GM03348 (cell line): ENCODE measurements at places on chromosomes 3 and 15.

DNA sequence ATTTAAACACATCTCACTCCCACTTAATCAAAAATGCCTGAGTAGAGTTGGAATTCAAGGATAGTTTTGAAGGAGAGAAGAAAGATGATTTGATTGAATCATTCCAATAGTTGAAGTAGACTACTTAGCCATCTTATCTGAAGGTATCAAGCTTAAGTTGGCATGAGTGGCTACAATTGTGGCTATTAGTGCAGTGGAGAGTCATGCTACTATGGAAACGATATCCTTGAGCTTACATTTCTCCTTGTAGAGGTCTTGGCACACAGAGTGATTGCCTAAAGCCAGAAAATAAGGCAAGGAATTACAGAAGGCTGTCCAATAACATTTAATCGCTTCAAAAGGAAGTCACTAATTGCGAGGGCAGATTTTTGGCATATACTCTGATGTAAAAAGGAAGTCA, 1022.7 kb downstream of the IGSF11 start:
- DNase-seq, result no peak

- DNase-seq, result no peak
Observed at GRCh38 chr15:44261007-44261706, 27.4 kb upstream of the GOLM2 start.

DNA sequence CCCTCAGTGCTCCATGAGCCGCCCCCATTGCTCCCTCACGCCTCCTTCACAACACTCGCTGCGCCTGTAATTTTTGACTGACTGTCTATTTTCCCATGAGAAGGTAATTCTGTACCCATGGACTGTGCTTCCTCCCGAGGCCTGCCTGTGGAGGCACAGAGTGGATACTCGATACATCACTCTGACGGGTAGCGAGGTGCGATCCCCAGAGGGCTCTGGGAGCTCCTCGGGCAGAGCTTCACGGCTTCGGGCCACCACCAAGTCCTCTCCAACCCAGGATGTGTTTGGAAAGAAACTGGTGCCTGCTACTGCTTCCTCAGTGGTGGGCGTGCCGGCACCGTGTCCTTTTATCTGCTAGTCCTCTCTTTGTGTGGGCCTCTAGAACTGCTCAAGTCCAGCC, 108.6 kb upstream of the DLG1 start:
- peak; percentile 0 for DNase-seq

DNA sequence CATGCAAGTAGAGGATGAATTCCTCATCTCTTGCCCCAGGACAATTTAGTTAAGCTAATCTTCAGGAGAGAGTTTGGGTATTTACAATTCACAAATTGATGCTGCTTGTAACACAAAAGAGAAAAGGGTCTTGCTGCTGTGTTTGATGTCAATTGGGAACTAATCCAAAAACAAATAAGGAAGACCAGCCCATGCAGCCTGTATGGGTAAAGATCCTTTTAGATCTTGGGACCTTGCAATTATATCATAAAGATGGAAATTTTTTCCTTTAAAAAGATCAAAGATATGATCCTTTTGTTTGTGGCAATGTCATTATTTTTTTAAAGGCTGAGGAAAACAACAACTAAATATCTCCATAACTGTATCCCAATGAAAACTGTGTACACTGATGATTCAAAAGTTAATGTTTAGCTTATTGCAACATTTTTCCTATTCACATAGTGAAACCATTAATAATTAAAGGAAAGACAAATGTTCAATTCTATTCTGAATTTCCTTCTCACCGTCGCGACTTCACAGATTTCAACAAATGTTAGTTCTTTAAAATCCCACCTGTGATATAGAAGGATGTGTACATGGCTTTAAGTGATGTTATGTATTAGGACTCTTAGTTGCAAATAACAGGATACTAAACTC, 40.2 kb downstream of the TMEM212 start:
- no peak for DNase-seq

GRCh38 chr3:51967384-51968169, at the start of gene PCBP4:
TSS of gene PCBP4 (minus strand) at chr3:51967454. CDS start at chr3:51961240, 6,214 bp downstream.
- DNase-seq, result peak; percentile 93
